ENCODE measurements at places on chromosomes 4 and X.

GRCh38 chr4:26093551-26093950 is 179.5 kb downstream of the SMIM20 start:
- DNase-seq, result no peak

GRCh38 chr4:15390494-15390893 is 37.3 kb upstream of the C1QTNF7 start:
- DNase-seq, result no peak

DNA sequence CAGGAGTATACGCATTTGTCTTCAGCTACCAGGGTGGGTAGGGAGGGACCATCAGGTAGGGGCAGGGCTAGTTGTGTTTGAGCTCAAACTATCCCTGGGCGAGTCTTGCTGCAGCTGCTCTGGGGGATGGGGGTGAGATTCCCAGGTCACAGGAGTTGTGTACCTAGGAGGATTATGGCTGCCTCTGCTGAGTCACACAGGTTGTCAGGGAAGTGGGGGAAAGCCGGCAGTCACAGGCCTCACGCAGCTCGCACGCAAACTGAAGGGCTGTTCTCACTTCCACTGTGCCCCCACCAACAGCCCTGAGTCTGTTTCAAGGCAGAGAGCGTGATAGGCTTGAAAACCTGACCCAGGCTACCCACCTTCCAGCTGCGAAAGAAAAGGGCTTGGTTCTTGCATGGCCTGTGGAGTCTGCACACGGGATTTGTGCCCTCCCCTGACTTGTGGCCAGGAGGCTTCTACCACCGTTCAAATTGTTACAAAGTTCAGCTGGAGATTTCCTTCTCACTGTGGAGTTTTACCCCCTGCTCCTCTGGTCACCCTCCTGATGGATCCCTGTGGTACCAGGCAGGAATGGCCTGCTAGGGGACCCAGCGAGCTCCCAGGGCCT is 63.8 kb downstream of the ARFIP1 start:
- no peak for DNase-seq

DNA sequence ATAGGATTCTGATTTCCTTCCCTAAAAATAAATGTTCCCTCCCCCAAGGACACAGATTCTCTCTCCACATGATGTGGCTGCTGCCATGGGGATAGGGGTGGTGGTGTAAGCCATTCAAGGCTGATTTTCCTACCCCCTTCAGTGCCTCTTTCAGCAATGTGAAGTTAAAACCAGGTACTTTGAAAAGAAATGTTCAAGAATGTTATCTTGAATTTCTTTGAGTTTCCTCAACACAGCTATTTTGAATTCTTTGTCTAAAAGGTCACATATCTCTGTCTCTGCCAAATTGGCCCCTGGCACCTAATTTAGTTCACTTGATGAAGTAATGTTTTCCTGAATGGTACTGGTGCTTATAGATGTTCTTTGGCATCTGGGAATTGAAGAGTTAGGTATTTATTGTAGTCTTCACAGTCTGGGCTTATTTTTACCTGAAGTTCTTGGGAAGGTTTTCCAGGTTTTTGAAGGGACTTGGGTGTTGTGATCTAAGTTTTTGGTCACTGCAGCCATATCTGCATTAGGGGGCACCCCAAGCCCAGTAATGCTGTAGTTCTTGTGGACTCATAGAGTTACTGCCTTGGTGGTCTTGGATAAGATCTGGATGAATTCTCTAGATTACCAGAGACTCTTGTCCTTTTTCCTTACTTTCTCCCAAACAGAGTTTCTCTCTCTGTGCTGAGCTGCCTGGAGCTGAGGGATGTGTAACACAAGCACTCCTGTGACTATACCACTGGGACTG is 7.6 kb upstream of the DIPK2B start:
- DNase-seq, result no peak

DNA sequence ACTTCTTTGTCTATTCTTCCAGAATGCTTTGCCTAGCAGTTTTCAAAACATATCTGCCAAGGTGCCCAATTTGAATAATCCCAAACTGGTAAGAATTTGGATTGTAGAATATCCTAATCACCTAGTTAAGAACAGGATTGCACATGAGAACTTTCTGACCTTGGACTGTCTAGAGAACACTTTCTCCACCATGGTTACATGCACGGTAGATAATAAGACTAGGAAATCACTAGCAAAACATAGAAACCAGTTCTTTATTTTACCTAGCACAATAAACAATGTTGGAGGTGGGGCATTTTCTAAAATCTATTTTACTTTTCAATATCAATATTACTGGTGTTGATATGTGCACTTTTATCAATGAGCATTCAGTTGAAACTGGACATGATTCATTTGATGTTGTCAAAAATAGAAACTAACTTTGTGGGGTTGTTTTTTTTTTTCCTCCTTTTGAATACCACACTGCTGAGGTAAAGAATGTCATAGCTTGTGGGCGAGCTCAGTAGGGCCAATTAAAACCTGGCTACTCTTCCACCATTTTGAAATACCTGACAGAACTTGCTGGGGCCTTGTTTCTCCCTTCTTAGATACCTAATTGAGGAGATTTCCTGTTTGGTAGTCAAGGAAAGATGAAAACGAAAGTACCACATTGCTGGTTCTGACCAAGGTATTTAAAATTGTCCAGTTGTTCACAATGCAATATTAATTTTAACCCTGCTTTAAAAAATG is 10.4 kb downstream of the MID1IP1 start:
- DNase-seq, result no peak

- DNase-seq, result no peak
These were observed 49.6 kb downstream of the KLHL13 start for GRCh38 chrX:118066867-118067515.

DNA sequence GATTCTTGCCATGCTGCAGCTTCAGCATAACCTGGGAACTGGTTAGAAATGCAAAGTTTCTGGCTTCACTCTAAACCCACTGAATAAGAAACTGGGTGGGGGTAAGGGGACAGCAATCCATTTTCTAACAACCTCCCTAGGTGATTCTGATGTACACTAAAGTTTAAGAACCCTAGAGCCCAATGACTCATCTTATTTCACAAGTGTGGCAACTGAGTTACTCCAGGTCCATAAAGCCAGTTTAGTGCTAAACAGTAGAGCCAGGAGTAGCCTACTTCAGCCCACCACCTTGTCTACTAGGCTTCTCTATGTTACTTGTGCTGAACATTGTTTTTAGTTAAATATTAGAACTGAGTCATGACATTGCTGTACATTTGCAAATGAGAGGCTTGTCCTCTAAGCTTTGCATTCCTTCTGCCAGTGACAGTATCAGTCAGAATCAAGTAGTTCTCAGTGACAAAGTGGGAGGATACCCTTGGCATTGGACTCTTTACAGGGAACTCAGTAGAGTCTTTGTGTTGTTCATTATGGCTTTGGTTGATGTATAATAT is 518.0 kb downstream of the RPA4 start:
- no peak for DNase-seq

DNA sequence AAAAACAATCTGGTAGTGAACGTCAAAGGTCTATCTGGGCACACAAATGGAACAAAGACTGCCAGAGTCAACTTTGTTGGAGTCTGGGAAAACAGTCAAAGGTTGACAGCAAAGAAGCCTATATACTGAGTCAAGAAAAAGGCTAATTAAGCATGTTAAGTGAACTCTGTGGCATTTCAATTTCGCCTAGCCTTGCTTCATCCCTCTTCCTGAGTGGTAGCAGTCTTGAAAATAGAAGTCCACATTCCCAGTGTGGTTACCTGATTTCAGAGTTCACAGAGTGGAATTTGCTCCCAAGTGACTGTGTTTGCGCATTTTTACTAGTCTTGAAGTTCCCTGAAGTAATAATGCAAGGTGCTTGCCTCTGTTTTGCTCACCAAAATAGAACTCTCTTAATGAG is 760.0 kb downstream of the FSTL5 start:
- DNase-seq, result no peak

GRCh38 chrX:129726307-129727111 is 12.3 kb upstream of the XPNPEP2 start:
- DNase-seq, result no peak

- no peak for DNase-seq
These were observed 189.6 kb upstream of the NHS start for GRCh38 chrX:17185431-17185830.

DNA sequence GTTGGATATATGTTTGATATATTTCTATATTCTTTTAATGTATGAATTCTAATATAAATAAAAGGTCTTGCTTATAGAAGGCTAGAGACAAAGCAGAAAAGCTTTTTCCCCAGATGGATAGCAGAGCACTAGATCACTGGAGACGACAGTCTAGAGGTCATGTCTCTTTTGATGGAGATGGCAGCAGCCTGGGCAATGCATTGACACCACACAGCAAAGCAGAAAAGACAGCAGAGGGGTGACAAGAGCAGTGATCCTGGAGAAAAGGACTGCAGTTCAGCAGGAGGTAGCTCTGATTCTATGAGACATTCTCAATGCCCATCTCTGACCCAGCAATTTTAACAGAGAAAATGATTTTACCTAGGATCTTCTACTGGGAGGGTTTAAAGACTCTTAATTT is 210.6 kb downstream of the DTHD1 start:
- no peak for DNase-seq

- no peak for DNase-seq
These were observed 3.5 kb downstream of the SERPINA7 start for GRCh38 chrX:106035064-106035463.

DNA sequence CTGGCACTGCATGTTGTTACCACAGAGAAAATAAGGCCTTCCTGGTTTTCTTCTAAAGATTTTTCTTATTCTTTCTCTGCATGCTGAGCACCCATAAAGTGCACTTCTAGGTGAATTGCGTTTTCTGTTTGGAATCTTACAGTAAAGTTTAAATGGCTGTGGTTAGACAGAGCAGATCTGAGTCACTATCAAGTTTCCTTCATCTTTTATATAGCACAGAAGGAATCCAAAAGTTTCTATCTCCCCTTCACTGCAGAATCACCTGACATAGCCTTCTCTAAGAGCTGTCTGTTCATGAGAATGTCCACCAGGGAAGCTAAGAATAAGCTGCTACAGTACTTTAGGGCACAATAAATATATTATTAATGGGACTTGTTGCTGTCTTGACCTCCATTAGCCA is 455.5 kb upstream of the FAM241A start:
- DNase-seq, result no peak

DNA sequence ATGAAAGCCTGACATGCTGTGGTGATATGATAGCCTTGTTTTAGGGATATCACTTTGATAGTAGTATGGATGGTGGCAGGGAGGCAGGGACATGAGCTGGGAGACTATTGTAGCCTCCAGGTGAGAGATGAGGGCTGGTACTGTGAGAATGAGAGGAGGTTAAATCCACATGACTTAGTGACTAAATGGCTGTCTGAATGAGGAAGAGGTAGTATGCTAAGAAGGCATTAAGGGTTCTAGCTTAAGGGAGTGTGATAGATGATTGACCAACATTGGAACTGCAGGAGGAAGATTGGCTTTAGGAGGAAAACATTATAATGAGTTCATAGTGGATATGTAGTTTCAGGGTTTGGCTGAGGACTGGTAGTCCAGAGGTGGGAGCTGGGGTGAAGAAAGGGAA is 195.0 kb upstream of the ANK2 start:
- DNase-seq, result no peak

DNA sequence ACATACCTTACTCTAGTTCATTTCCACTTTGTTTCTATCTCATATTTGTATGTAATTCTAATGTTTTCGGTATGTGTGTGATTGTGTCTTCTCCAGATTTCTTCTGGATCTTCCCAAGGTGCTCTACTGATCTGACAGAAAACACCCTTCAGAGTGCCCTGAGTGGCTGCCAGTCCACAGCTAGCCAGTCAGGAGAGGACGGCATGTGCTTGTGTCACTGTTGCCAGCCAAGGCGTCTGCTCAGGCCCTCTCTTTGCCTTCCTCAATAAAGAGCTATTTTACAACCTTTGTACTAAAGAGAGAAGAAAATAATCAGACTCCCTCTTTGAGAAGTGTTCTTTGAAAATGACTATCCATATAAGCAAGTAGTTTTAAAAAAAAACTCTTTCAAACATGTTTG is 29.0 kb downstream of the CD99L2 start:
- no peak for DNase-seq

- no peak for DNase-seq
These were observed 15.2 kb downstream of the USP53 start for GRCh38 chr4:119227690-119228089.

GRCh38 chr4:173230062-173230461 is 61.5 kb downstream of the GALNT7 start:
- DNase-seq, result no peak

DNA sequence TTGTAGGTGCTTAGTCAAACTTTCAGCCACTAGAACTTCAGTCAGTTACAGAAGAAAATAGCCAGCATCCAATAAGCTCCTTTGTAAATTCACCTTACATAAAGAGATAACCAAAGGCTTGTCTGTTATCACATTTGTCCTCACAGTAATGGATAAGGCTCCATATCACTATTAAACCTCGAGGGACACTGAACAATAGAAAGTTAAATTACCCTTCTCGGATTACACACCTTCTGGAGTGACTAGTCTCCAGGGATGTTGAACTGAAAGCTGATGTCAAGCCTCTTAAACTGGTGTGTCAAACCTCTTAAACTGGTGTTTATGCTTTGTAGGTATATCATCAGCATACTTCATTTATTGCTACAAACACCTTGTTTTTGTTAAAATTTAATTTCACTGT is 639.0 kb downstream of the CENPC start:
- DNase-seq, result no peak

- no peak for DNase-seq
These were observed 53.7 kb downstream of the LNX1 start for GRCh38 chr4:53537606-53538005.

DNA sequence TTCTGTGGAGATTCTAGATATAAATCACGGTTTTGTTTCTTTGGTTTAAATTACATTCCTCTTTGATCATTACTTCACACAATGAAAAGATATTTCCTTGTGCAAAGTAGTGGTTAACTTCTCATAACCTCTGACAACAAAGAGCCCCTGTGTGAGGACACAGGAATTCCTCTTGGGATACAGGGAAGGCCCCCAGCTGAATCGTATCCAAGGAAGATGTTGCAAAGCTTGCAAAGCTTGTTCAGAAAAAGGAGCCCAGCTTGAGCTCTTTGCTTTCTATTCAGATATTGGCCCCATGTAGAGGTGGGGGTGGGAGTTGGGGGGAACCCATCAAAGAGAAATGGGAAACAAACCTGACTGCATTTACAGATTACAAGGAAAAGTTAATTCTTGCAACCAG is 145.7 kb downstream of the RELL1 start:
- DNase-seq, result no peak

GRCh38 chr4:136908122-136908521 is 624.2 kb downstream of the PCDH18 start:
- no peak for DNase-seq

GRCh38 chr4:184198190-184198589 is 19.5 kb downstream of the ENPP6 start:
- DNase-seq, result no peak

DNA sequence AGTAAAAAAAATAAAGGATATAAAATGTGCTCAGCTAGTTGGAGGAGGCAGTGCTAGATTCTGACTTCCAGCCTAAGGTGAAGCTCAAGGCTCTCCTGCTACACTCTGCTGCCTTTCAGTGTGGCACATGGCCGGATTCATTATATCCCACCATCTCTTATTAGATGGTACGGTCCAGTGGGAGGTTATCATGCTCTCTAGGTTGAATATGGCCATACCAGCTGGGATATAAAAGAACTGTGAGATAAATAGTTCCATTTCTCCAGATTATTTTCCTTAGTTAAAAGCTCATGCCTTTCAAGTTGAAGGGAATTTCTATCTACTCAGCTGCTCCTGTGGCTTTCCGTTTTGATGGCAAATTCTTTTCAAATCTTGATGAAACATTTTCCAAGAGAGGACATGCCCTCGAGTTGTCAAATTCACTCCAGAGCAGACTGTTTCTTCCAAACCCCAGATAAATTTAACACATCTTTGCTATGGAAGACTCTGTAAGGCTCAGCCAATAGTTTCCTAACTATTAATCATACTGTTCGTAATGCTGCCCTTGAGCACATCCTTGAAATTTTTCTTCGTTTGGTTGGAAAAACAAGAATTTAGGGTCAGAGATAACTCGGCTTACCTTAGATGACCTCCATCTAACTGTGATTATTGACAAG is 2.2 kb upstream of the MGARP start:
- DNase-seq, result no peak
